ENCODE measurements at places on chromosomes 5 and 9.

- no peak for DNase-seq
Observed at GRCh38 chr5:80248378-80248777, 7.5 kb downstream of the SERINC5 start.

DNA sequence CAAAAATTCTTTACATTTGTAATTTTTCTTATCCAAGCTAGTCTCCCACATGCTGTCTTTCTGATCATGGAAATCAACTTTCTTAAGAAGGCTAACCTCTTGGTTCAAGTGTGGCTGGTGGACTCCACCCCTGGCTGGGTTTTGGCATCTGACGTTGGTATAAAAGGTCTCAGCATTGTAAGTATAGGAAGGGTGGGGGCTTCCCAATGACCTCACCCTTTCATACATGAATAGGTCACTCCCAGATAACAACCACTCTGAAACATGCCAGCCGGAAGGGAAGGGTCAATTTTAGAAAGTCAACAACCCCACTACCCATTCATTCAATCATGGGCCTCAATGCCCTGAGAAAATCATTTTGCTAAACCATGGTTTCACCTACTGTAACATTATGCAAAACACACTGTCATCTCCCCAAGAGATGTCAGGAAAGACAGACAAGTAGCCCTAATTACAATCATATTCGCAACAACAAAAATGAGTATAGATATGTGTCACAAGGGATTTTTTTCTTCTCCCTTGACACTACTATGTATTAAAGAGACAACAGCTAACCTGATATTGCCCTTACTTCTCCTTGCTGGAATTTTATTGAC lies 31.9 kb upstream of the PCSK5 start:
- no peak for DNase-seq

- no peak for DNase-seq
Observed at GRCh38 chr5:138622051-138622450, 46.9 kb upstream of the HSPA9 start.

- no peak for DNase-seq
Observed at GRCh38 chr5:2936413-2936812, 184.9 kb upstream of the IRX2 start.

- DNase-seq = no peak
Observed at GRCh38 chr9:112495614-112496013, 9.0 kb downstream of the KIAA1958 start.

GRCh38 chr5:41772785-41773442 lies 97.3 kb downstream of the OXCT1 start:
- DNase-seq = no peak

DNA sequence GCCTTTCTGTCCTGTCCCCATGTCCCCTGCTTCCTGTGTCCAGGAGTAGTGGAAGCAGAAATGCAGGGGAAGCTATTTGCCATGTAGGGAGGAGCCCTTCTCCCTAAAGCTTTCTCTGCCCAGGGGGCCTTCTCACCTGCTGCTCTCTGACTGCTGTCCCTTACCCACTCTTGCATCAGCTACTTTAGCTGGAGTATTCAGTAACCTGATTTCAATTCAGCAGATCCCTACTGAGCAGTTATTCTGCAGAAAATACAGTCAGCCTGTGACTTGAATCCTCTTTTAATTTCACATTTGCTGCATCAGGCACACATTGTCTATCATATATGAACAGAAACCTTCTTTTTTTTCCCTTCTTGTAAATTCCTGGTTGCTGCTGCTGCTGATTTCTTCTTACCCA lies 90.4 kb downstream of the MVB12B start:
- DNase-seq = no peak

DNA sequence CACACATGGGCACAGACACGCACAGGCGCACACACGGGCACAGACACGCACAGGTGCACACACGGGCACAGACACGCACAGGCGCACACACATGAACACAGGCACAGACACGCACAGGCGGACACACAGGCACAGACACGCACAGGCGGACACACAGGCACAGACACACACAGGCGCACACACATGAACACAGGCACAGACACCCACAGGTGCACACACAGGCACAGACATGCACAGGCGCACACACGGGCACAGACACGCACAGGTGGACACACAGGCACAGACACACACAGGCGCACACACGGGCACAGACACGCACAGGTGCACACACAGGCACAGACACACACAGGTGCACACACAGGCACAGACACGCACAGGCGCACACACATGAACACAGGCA lies 312.8 kb upstream of the IRX1 start:
- DNase-seq = no peak

DNA sequence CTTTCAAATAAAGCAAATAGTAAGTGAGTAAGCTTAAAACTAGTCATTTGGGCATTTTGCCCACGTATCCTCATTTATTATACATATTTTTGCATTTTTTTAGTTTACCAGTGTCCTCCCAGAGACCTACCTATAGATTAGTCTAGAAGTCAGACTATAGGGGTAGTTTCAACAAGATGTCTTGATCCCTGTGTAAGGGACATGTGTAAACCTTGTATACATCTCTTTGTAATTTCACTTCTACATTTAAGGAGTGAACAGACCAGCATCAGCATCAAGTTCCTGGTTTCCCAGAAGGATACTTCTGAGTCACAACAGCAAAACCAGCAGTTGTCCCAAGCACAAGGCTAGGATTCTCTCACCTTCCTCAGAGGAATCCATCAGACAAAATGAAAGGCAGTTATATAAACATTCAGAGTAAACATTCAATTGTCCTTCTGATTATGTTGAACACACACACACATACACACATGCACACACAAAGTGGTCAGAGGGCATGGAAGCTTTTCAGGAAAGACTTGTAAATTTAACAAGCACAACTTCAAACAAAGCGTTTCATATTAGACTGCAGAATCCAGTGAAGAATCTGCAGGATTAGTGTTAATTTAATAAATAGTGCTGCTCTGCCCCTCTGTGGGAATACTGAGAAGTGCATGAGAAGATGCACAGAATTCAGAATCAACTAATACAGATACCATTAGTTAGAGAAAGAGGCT lies 55.4 kb downstream of the HINT1 start:
- DNase-seq = no peak

DNA sequence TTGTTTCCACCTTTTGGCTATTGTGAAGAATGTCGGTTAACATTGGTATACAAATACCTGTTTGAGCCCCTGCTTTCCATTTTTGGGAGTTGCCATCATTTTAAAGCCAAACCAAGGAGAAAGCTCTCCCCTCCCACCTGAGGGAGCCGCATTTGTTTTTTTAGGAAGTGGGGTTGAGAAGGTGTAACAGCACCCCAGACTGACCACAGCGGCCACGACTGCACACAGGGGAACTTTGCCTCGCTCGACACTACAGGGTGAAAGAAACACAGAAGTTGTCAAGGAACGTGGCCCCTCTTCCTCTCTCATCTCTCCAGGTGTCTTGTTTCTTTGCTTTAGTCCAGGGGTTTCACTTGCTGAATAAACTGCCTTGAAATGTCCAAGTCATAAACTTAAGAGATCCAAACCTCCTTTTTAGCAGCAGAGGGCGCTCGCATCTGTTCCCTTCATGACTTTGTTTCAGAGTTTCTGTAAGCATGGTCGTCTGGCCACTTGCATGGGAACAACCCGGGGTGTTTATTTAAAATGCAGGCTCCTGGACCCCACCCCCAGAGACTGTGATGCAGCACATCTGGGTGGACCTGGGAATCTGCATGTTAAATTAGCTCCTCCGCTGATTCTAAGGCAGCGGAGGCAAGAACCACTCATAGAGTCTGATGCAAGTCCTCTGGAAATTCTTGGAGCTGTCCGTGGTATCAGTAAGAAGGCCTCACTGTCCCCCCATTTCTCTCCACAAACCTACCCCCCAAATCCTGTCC lies 2.1 kb upstream of the TTLL11 start:
- no peak for DNase-seq

DNA sequence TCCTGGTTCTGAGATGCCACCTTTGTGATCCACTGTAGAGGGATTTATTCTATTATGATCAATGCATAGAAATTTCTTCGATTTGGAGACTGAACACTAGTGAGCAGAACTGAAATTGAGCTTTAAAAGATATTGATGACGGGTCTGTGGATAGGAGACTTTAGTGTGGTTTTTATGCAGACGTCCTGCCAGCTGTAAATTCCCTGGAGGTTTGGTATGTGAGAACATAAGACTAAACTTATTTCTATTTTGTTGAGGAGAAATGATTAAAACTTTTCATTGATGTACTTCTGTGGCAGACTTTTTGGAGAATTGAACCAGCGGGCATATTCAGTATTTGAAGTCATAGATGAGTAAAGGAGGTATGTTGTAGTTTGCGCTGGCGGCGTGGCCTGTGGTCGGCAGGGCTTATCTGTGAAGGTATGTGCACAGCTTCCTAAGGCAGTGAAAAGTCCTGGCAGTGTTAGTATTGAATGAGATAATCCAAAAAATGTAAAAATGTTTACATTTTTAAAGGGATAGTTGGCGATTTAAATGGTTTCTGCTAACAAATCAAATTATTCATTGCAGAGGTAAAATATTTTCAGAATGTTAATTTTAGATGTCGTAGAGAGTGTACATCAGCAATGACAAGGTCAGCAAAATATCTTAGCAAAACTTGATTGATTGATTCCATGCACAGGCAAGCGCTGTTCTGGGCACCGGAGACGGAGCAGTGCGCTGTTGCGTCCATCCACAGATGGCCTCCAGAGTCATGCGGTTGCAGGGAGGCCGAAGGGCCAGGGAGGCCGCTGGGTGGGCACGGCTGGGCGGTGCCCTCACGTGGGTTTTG lies 20.4 kb downstream of the TENT4A start:
- no peak for DNase-seq

- no peak for DNase-seq
Observed at GRCh38 chr5:52177193-52177592, 610.5 kb upstream of the ITGA1 start.

- DNase-seq = no peak
Observed at GRCh38 chr9:81626511-81626910, 62.8 kb downstream of the TLE1 start.

- DNase-seq = no peak
Observed at GRCh38 chr5:143733665-143734455, 78.1 kb upstream of the HMHB1 start.

- no peak for DNase-seq
Observed at GRCh38 chr5:176744584-176744965, 65.8 kb upstream of the UNC5A start.

DNA sequence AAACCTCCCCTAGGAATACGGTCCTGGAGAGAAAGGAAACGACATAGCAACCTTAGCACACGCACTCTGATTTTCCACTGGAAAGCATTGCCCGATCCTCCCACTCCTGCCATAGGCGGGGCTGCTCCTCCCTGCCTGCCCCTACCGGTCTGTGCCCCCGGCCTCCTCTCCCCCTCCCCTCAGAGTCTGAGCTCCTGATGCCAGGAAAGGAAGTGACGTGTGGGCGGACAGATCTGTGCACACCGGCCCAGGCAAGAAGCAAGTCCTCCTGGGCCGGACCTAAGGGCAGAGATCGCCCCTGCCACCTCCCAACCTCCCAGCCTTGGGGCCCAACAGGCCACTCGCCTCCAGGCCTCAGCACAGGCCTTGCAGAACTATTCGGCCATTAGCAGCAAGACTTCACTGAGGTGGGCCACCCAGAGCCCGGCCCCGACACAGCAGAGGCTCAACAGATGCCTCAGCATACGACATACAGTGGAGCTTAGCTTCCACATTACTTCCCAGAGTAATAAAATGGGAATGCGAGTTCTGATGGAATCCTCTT lies 7.2 kb downstream of the NINJ1 start:
- DNase-seq = peak; percentile 15

GRCh38 chr9:34612788-34613390 lies 992 bp upstream of the RPP25L start:
- no peak for DNase-seq

GRCh38 chr9:110908894-110909293 lies 129.4 kb downstream of the LPAR1 start:
- DNase-seq = no peak

DNA sequence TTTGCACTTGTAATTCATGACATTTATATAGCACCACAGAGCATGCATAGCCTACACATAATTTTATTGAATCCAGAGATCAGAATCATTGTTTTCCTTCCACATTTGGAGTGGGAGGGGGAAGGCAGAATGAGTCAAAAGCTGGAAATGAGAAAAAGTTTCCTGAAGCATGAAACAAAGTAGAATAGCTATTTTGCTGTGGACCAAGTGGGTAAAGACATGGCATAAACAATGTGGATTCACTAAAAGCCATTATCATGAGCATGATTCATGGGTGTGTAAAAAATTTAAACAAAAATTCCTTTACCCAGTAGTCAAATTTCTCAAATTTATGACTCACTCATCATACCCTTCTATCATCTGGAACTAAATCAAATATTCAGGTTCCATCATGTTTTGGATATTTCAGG lies 97.9 kb downstream of the YIPF5 start:
- no peak for DNase-seq

GRCh38 chr9:138049085-138049778 lies 171.7 kb downstream of the CACNA1B start:
- DNase-seq = no peak

DNA sequence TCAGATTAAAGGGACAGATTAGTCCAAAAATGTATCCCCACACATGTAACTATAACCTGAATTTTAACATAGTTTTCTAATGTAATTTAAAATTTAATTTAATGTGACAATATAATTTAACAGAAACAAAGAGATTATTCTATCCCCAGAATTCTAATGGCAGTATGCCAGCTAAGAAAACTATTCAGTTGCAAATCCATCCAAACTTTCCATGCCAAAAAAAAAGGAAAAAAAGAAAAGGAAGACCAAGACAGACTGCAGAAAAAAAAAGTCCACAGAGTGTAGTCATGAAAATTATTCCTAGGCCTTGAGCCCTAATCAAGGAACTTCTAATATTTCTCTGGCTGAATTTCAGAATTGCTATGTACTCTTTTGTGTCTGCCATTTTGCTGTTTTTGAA lies 217.6 kb downstream of the CDH18 start:
- DNase-seq = no peak

- DNase-seq = no peak
Observed at GRCh38 chr5:68190619-68191018, 24.9 kb upstream of the PIK3R1 start.

DNA sequence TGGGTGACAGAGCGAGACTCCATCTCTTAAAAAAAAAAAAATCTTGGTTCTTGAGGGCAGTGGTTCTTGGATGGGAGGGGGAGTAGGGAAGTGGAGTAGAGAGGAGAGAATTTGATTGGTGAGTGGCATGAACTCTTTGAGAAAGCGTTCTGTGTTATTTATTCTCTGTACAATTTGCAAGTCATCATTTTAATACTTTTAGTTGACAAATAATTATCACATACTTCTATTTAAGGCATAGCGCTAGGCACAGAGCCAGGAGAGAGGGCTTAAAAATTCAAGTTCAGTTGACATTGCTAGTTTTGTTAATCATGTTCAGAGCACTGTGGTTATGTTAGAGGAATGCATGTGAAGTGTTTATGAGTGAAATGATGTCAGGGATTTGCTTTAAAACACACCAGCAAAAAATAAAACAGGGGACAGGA lies 24.6 kb downstream of the HSDL2 start:
- DNase-seq = no peak

- DNase-seq = no peak
Observed at GRCh38 chr9:6575324-6576034, 70.0 kb downstream of the GLDC start.

- DNase-seq = no peak
Observed at GRCh38 chr5:144003636-144004035, 166.8 kb downstream of the YIPF5 start.

GRCh38 chr5:74200560-74200959 lies 440.0 kb downstream of the ENC1 start:
- DNase-seq = no peak
